ENCODE measurements at places on chromosomes 3 and 15. TPM values are rescaled to one million over a fixed set of nuclear protein-coding genes. Genes with fewer than 3 reads are reported as not detected.

The DYNLT2B gene
- total RNA-seq, result 11.1 TPM

The ZNF774 gene
- total RNA-seq, result 2.5 TPM

The GUCA1C gene
- total RNA-seq, result not detected

The GOLGA8M gene
- total RNA-seq, result not detected

The LRRC57 gene
- total RNA-seq, result 11.3 TPM

The FSD2 gene
- not detected for total RNA-seq

The RFT1 gene
- total RNA-seq, result 10.6 TPM

The LRRIQ4 gene
- total RNA-seq, result not detected

The DNASE1L3 gene
- total RNA-seq, result not detected

The SUCNR1 gene
- 0.08 TPM for total RNA-seq

The CLDN18 gene
- not detected for total RNA-seq
